ENCODE measurements at places on chromosomes 2 and 18. TPM values are rescaled to one million over a fixed set of nuclear protein-coding genes. Genes with fewer than 3 reads are reported as not detected.
A peak's percentile ranks its signal among the peaks of the same experiment; 100 is the strongest.

- peak; percentile 12 for DNase-seq
These were observed 4.9 kb upstream of the COL3A1 start for GRCh38 chr2:188969236-188969635.

DNA sequence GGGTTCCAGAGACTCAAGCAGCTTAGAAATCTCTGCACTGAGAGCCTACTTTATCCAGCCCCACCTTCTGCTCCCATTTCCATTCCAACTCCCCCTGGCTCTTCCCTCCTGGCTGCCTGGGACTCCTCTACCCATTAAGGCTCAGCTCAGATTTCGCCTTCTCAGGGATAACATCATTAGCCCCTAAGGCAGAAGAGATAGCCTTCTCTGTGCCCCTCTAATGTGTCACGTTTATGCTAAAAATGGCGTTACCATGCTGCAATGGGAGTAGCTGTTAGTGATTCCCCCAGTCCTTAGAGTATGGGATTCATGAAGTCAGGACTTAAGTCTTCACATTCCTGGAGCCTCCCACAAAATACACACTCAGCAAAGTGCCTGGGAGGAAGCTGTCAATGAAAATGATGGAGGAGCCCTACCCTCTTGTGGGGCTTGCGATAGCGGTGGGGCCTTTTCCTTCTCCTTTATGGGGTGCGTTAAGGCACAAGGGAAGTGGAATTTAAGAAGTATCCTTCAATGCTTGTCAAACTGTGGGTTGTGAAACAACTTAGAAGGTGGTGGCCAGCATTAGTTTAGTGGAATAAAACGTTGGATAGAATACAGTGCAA lies 144.7 kb upstream of the COPS8 start:
- no peak for DNase-seq

- no peak for DNase-seq
These were observed 89.6 kb upstream of the MAP3K20 start for GRCh38 chr2:172986040-172986439.

- DNase-seq: no peak
These were observed 109.2 kb downstream of the COPS8 start for GRCh38 chr2:237194906-237195305.

DNA sequence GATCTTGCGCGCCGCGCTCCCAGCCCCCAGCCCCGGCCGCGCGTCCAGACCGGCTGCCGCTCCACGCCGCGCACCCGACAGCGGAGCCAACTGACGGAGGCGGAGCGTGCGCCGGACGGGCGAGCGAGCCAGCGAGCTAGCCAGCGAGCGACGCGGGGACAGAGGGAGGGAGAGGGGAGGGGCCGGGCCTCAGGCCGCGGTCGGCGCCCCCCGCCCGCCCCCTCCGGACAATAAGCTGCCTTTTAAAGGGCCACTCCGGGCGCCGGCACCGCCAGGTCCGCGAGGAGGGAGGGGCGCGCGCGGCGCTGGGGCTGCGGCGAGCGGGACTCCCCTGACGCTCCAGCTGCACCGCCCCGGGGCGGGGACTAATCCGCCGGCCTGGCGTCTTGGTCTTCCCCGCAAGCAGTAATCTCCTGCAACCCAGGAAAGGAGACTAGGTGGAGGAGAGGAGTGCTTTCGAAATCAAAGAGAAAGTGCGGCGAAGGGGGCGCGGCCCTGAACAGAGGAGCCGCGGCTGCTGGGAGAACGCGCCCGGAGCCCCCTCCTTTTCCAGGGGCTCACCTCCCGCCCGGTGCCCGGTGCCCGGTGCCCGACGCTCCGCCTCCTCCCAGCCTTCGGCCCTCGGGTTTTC lies at the start of gene BIN1:
TSS of gene BIN1 (minus strand) at position 164 of the 631 bp plus-strand sequence. CDS start 211 bp downstream, outside the sequence.
- peak; percentile 89 for DNase-seq

DNA sequence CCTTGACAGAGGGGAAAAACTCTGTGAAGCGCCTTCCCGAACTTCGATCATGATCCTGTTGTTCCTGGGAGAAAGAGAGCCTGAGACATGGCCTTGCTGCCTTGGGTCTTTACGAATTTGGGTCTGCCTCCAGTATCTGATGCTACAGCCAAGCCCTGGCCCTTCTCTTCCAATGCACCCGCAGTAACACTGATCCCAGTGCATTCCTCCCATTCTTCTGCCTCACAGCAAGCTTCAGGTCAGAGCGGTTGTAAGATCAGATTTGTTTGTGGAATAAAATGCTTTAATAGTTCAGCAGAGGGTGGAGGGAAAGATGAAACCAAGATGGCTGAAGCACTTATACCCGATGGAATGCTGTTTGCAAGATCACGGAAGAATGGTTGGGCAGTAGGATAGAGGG lies 196.7 kb upstream of the SIX2 start:
- no peak for DNase-seq

DNA sequence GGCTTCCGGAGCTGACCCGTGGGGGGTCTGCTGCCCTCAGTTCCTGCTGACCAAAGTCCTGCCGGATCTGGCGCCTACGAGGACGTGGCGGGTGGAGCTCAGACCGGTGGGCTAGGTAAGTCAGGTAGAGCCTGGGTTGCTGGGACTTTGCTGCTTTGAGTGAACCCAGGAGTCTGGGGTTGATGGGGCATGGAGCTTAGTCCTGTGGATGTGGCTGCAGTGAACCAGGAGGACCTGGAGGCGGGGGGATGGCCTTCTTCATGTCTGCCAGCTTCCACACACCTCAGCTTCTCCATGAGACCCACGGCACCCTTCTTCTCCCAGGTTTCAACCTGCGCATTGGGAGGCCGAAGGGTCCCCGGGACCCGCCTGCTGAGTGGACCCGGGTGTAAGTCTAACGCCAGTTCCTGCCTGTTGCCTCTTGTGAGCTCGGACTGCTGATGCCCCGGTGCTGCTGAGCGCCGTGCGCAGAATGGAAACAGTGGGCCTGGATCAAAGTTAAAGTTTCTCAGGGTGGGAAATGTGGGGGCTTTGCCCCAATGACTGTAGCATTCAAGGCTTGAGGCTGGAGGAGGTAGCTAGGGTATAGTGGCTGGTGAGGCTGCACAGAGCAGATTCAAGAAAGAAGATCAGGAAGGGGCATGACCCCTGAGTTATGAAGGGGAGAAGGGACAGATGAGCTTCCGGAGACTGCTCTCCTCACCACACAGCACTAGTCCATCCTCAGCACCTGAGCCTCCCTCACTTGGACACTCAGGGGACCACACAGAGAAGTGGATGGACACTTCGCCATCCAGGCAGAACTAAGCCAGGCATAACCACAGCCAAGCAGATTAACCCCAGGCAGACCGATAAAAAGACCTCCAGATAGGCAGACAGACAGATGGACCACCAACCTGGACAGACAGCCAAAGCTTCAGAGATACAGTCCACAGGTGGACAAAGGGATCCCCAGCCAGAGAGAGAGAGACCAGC lies 17.3 kb downstream of the PTPN18 start:
- no peak for DNase-seq

DNA sequence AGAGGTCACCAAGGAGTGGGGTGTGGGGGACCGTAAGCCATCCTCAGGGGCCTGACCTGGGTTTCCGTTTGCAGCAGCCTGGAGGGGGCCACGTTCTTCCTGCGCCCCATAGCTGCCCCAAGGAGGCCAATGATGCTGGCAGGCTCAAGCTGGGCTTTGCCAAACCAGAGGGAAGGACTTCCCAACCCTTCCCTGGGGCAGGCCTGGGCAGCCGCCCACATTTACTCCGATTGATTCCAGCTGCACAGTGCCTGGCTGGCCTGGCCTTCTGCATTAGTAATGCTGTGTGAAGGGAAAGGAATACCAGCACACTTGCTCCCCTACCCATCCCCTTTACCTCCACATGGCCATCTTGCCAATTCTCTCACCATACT lies 360.6 kb upstream of the SLC14A2 start:
- no peak for DNase-seq

DNA sequence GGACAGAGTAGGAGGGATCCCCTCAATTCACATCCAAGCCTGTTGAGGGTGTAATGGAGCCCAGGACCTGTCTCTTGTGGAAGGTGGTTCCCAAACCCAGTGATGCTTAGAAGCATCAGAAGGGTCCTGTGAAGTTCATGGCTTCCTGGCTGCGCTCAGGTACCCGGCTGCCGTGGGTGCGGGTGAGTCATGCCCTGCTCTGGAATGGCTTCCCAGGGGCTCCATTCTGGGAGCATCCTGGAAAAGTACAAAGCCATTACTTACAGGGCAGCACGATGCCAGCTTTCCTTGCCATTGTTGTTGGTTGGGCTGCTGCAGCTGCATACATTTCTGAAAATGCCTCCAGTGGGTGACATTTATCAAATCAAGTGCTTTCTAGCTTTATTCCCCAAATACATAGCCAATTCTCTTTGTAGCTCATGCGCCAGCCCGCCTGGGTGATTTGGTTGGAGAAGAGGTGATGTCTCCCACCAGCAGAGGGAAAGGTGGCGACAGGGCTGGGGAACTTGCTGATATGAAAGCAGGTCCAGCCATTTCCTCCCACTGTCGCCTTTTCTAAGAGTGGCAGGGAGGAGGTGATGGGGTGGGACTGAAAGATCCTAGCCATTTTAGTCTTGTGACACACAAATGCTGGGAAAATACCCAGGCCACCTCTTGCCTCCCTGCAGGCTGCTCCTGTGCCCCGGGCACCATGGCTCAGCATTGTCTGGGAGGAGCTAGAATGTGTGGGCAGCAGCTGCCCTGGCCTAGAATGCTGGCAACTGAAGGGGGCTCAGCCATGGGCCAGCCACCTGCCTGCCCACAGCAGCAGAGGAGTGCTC lies 65.9 kb upstream of the HPCAL1 start:
- no peak for DNase-seq

- DNase-seq: peak; percentile 78
These were observed 4.6 kb downstream of the INHA start for GRCh38 chr2:219576505-219577388.

DNA sequence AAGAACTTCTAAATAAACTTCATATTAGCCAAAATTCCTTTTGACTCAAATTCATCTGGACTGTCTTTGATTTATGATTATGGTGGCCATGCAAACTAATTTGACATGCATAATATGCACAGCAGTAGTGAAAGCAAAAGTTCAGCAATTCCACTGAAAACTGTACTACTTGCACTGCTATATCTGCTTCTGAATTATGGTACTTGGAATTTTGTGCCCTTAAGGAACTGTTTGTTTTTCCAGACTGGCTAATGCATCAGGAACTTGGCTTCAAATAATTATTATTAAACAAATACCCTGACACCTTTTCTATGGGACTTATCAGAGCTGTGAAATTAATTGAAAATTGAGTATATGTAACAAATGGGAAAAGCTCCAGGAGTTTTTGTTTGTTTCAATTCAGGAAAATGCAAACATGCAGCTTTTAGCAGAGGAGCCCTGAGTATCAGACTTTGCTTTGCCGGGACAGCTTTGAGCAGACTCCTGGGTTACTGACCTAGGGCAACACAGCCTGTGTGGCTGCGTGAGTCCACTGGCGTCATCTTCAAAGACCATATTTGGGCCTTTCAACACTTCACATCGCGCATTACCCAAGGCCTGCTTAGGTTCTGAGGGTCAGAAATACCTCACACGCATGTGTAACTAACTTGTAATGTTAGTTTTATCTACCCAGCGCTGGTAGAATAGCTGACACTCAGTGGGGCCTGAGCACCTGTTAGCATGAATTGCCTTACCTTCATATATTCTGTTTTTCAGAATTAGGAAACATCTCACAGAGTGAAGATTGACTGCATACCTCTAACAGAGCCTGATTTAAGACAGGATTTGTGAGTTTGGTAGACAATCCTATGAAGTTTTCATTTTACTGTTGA lies 35.4 kb downstream of the CFAP221 start:
- DNase-seq: no peak

DNA sequence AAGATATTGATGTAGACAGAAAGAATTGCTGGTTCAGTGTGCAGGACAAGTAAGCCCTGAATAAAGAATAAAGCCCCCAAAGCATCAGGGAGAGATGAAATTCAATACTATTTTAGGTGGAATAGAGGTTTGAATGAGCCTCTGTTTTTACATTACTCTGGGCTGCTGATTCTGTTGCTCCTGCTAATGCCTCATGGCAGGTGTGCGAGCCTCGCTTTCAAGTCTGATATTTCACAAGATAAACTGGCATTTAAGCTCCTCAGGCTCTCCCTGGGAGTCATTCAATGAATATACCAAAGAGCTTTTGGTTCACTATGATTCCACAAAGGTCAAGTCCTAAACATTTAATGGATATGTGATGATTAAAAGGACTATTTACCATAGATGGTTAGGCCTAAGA lies 601.0 kb upstream of the SLC39A10 start:
- DNase-seq: peak; percentile 35

DNA sequence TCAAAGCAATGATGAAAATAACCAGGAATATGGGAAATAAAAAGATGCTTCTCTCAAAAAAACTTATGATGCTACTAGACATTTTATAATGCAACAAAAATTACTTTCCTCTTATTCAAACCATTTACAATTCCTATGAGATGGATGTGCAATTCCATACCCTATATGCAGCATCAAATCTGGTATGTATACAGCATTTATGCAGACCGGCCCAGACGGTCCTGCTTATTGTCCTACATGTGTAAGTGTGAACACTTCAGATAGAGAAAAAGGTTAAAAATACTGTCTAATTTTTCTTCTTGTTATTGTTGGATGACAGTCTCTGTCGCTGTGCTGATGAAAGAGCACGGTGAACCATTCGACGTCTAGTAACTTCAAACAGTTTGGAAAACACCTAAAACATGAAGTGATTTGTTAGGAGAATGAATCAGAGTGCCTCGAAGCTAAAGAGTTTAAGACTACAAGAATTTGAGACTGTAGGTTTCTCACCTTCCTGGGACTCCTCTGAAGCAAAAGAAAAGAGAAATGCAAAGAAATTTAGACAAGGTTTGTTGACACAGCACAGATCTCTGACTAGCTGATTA lies 80.8 kb downstream of the ATL2 start:
- DNase-seq: no peak

GRCh38 chr18:55433648-55434047 lies 154.3 kb downstream of the TCF4 start:
- DNase-seq: no peak

DNA sequence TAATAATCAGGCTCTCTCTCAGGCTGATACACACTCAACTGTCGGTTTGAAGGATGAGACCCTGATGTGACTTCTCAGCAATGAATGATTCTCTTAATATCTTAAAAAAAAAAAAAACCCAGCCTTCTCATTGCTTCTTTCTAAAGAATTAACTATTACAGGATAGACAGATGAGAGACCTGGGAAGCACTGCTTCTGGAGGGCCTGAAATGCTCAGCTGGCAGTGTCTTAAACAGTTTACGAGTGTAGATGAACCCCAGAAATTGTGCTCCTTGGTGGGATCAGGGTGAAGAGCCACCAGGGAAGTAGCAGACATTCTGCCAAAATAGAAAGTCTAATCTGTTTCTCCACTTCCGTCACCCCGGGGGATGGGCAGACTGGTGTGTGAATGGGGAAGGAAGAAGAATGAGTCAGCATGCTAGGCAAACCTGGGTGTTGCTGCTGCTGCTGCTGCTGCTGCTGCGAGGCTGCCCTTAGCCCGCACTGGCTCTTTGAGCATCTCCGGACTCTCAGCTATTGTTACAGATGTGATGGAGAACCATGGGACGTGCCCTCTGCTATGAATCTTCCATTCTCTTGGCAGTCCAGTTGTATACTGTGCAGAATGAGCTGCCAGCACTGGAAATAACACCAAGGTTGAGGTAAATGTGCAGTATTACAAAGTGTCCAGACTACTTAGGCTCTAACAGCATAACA lies 158.4 kb downstream of the SETBP1 start:
- no peak for DNase-seq

Gene VWC2L
- 0.29 TPM for polyA plus RNA-seq

Gene FLACC1
- polyA plus RNA-seq: not detected

Gene SOWAHC
- 3.0 TPM for polyA plus RNA-seq

Gene NT5DC4
- not detected for polyA plus RNA-seq

Gene IL1F10
- not detected for polyA plus RNA-seq
